ENCODE measurements at places on chromosomes 2 and 18. TPM values are rescaled to one million over a fixed set of nuclear protein-coding genes. Genes with fewer than 3 reads are reported as not detected.

EML4 gene
- 26.1 TPM for polyA plus RNA-seq

CHRND gene
- polyA plus RNA-seq = not detected

ASTL gene
- polyA plus RNA-seq = 0.14 TPM

KIF3C gene
- 2.2 TPM for polyA plus RNA-seq

SPC25 gene
- 0.77 TPM for polyA plus RNA-seq

CXCR2 gene
- polyA plus RNA-seq = 31.5 TPM

AGXT gene
- polyA plus RNA-seq = 0.16 TPM

GALNT13 gene
- 0.57 TPM for polyA plus RNA-seq

TGFBRAP1 gene
- 4.0 TPM for polyA plus RNA-seq

CFAP53 gene
- polyA plus RNA-seq = 5.0 TPM

IL36G gene
- polyA plus RNA-seq = 0.14 TPM

SPDYA gene
- polyA plus RNA-seq = 0.10 TPM

DSG2 gene
- 8.9 TPM for polyA plus RNA-seq

REG3A gene
- polyA plus RNA-seq = not detected

All from lung (tissue), 17 donors.